ENCODE measurements at places on chromosomes 5 and 9. TPM values are rescaled to one million over a fixed set of nuclear protein-coding genes. Genes with fewer than 3 reads are reported as not detected.

The MAP1B gene
- total RNA-seq = 401 TPM

The GPR151 gene
- total RNA-seq = not detected

The FCN2 gene
- not detected for total RNA-seq

The CCL19 gene
- total RNA-seq = not detected

The LCN15 gene
- not detected for total RNA-seq

The RANBP17 gene
- 10.6 TPM for total RNA-seq

The GDNF gene
- 0.54 TPM for total RNA-seq

The ZFP2 gene
- 2.7 TPM for total RNA-seq

The COMMD10 gene
- 4.7 TPM for total RNA-seq

The PPP2R2B gene
- total RNA-seq = 1.6 TPM

The ZNF484 gene
- total RNA-seq = 6.5 TPM

The GZMA gene
- total RNA-seq = not detected

The PCDHGB3 gene
- total RNA-seq = 9.6 TPM

DNA sequence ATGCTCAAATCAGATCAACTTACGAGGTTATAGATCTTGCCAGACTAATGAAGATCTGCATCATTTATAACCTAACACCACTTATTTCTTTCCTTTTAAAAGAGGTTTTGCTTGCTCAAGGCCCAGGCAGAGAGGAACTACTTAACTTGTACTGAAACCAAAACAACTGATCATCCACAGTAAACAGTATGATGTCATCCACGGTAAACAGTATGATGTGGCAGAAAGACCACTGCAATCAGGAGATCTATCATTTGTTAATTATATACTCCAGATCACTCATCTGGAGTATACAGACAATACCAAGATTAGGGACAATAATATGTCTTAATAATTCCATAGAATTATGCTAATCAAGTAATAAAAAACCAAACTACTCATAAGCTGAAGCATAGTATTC lies 116.8 kb downstream of the ADAMTS6 start:
- peak; percentile 17 for DNase-seq

DNA sequence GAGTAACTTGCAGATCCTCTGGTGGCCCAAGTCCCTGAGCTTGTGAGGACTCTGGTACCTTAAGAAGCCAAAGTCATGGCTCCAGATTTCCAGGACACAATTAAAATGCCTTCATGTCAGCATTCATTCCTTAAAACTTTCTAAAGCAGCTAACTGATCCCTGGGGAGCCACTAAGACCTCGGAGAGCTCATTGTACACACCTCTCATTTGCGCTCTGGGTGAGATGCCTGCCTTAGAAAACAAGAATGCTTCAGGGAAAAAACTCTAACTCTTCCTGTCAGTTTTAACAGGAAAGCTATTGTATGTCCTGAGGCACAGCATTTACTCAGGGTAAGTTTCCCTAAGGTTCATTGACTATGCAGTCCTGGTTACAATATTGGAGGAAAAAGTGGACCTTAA lies 285.0 kb downstream of the EFNA5 start:
- no peak for DNase-seq

DNA sequence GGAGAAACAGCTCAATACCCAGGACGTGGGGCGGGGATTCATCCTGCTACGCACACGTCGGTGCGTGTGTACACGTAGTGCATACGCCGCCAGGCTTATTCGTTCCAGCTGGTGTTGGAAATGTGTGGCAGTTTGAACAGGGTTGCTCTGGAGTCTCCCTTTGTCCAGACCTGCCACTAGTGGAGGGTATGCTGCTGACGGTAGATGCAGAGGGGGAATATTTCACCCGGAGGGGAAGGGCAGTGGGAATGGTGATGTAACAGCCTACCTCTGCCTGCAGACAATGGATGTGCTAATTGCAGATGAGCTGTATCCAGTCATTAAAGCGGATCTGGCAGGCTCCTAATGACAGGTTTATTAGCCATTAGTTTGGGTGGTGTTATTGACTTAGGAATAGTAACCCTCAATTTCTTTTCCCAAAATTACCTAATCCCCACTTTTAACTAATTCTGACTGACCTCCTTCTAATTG lies 142.7 kb downstream of the PAX5 start:
- DNase-seq = no peak

- no peak for DNase-seq
Observed at GRCh38 chr5:122517091-122517490, 205.1 kb downstream of the SNCAIP start.

DNA sequence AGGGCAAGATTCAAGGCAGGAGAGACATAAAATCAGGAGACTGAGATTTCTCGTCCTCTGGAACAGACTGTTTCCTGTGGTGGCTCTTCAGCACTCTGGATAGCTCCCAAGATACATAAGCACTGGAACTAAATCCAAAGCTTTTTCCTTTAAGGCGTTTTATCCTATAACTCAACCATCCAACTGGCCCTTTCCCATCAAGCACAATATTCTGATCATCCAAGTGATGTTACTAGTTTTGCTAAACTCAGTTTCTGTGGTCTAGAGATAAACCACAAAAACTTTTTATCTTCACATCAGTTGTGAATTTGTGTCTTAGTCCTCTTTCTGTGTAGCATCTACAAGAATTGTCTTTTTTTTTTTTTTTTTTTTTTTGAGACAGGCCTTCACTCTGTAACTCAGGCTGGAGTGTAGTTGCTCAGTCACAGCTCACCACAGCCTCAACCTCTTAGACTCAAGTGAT lies 299.4 kb downstream of the COX7C start:
- DNase-seq = peak; percentile 37

GRCh38 chr5:98709681-98710080 lies 63.8 kb upstream of the RGMB start:
- no peak for DNase-seq

DNA sequence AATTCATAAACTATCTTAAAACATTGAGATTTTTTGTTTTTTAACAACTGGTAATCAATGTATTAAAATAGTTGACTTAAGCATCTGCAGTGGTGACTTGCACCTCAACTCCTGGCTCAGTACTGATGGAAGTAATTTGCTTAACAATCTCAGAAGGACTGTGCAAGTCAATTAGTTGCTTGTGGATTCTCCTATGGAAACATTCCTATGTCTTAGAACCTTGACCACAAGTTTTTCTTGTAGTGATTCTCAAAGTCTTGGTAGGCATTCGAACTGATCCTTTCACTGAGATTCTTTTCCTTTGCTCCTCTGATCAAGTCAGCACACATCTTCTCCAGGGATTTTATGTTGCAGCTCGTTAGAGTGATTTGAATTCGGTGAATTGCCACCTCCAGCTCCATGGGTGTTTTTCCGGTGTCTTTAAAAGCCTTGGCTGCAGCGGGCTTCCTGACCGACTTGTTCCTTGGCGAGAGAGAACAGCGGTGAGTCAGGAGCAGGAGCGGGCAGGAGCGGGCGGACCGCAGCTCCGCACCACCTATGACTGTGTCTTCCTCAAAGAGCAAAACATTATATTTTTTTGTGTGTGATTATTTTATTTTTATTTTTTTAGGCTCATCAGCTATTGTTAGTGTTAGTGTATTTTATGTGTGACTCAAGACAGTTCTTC lies 21.1 kb downstream of the HMGXB3 start:
- DNase-seq = no peak

GRCh38 chr5:72206160-72206559 lies 98.9 kb downstream of the MAP1B start:
- no peak for DNase-seq

- DNase-seq = no peak
Observed at GRCh38 chr5:149802809-149803552, 72.9 kb downstream of the PPARGC1B start.

GRCh38 chr9:110928599-110928998 lies 109.7 kb downstream of the LPAR1 start:
- peak; percentile 79 for DNase-seq

DNA sequence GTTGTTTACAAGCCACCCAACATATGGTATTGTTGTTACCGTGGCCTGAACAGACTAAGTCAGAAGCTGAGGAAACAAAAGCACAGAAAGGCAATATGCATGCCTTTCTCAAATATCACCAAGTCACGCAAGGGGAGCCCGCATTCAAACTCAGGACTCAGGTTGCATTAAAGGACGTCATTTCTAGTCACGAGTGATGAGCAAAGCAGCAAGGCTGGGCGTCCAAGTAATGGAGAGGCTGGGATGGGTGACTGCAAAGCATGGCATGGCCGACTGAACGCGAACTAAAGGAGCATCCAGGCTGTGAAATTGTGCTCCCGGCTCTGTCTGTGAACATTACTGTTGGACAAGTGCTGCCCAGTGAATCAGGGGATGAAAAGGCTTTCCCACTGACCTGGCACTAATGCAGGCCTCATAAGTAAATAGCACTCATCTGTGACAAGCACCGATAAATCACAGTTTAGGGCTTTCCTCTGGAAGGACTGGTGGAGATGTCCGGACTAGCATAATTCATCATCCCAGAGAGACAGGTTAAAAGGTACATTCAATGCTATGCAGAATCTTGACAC lies 202.8 kb downstream of the SPOCK1 start:
- DNase-seq = no peak

DNA sequence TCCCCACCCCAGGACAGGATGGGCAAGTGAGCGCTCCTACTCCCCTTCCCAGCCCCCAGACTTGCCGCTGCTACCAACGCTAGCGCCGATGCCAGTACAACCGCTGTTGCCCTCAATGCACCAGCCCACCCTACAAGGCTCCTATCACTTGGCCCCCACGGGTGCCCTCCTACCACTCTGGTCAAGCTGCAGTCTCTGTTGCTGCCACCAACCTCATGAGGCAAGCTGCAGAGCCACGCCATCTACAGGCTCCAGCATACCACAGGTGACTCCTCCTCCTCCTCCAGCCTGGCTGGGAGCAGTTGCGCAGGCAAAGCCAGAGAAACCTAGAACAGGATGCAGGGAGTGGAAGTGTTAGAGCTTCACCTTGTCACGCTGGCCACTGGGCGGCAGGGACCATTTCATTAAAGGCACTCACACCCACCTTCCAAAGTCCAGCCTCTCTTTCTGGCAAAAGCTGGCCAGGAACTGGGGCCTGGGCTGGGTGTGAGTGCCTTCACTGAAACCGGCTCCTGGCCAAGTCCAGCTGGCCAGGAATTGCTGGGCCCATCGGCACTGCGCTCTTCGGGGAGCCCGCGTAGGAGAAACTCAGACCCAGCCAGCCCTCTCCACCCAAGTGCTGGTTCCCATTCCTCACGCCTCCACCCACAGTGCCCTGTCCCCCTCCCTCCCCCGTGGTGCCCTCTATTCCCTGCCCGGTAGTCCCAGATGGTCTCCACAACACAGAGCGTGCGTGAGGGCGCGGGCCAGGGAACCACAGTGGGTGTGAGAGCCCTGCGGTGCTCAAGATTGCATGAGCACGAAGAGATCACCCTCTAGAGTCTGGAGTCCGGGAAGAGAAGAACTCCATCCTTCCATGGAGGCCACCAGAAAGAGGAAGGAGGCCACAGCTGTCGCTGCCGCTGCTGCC lies 1.6 kb upstream of the PCAT7 start:
- DNase-seq = no peak

GRCh38 chr5:139686706-139687441 lies 38.7 kb downstream of the CXXC5 start:
- DNase-seq = no peak

DNA sequence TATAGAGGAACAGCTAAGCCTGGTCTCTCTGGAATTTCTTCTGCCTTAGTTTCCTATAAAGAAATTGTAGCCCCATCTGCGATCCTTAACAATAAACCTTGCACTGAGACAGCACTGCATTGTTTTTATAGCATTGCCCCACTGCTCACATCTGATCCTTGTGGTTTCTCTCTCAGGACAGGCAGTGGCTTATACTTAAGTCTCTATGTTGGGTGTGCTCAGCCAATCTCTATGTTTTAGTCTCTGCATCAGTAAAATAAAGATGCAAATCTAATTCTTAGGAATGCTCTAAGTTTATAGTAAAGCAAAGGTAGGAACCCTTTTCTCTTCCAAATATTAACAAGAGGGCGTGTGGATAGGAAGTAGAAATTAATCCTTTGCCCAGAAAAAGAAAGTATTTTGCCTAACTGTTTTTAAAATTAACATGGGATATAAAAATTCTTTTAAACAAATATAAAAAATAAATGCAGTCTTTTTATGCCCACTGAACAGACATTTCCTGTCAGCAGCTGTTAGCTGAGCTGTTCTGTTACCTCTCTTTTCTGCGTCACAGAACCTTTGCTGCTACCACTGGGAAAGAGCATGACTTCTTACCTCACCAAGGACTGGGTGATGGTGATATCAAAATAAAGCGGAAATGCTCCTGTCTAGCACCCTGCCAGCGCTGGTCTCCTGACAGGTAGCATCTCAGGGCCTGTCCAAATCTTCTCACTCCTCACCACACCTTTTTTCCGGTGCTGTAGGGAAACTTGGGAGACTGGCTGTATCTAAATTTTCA lies 29.5 kb downstream of the MRPS27 start:
- DNase-seq = no peak

DNA sequence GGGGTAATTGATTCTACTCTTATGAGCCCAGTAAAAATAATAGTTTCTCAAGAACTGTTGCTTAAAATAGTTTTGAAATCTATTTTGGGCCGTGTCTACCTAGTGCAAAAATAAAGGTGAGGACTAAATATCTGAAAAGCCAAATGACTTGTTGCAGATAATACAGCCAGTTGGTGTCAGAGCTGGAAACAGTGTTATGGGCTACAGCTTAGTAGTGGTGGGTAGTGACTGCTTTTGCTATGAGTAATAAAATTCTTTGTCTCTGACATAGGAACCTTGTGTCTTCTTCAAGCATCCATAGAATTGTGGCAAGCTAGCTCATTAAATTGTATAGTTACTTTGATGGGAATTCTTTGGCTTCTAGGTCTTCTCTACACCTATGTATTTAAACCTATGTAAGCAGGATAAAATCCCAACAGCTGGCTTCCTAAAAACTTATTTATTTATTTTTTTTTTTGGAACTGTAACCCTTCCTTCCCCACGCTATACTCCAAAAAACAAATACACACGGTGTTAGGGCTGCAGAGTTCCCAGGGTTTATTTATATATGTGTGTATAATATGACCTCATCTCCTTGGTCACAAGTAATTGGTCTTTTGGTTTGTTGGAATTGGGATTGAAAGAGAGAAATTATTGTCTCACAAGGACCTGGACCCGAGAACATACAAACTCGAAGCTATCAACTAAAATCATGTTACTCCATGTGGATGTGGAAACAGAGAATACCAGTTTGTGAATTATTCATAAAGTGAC lies 138.0 kb downstream of the NUDT12 start:
- peak; percentile 32 for DNase-seq

DNA sequence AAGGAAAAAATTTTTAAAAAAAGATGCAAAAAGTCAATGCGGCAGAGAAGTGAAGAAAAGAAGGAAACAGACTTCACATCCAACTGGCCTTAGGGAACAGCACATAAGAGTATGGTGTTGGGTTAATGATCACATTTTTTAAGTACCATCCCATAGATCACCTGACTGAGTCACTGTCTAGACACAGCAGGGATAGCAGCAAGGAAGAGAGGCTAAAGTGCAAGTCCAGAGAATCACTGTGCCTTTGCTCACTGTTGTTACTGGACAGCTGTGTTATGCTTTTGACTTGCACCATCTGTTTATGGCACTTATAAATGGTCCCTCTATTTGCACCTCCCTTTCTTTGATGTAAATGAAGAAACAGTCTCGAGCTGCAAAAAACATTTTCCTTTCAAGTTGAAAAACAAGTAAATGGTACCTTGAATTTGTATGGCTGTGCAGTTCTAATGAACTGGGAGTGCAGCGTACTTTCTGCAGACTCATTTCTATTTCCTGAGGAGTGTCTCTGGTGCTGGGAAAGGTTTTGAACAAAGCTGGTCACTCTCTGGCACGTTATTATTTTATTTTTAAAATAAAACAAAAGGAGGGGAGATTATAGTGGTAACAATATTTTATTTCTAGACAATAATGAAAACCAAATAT lies 84.2 kb downstream of the TRPM6 start:
- no peak for DNase-seq

GRCh38 chr5:31963358-31964006 lies 210.6 kb downstream of the GOLPH3 start:
- no peak for DNase-seq

- peak; percentile 81 for DNase-seq
Observed at GRCh38 chr9:132240841-132241482, 79.1 kb downstream of the NTNG2 start.

Data from fibroblast of the aortic adventitia (primary cell).